SW 1271 (cell line): ENCODE measurements at places on chromosomes 13 and 19.
A peak's percentile ranks its signal among the peaks of the same experiment; 100 is the strongest.

GRCh38 chr13:91491980-91492379 is 93.6 kb downstream of the GPC5 start:
- no peak for DNase-seq

DNA sequence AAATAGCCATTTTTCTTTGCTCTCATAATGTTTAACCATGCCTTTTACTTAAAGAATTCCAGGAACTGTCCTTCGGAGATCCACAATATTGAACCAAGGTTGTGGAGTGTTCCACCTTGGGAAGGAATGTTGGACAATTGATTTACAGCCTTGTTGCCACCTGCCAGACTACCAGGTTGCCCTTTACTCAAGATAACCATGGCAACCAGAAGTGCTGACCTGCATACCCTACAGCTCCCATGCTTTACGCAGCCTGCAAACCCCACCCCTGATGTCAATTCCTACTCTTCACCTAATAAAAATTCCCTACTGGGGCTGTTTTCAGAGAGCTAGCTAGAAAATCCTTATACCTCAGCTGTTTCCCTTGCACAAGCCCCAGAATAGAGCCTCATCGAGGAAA is 151.0 kb upstream of the RXFP2 start:
- DNase-seq = no peak

GRCh38 chr13:112130418-112130817 is 63.5 kb downstream of the SOX1 start:
- no peak for DNase-seq

DNA sequence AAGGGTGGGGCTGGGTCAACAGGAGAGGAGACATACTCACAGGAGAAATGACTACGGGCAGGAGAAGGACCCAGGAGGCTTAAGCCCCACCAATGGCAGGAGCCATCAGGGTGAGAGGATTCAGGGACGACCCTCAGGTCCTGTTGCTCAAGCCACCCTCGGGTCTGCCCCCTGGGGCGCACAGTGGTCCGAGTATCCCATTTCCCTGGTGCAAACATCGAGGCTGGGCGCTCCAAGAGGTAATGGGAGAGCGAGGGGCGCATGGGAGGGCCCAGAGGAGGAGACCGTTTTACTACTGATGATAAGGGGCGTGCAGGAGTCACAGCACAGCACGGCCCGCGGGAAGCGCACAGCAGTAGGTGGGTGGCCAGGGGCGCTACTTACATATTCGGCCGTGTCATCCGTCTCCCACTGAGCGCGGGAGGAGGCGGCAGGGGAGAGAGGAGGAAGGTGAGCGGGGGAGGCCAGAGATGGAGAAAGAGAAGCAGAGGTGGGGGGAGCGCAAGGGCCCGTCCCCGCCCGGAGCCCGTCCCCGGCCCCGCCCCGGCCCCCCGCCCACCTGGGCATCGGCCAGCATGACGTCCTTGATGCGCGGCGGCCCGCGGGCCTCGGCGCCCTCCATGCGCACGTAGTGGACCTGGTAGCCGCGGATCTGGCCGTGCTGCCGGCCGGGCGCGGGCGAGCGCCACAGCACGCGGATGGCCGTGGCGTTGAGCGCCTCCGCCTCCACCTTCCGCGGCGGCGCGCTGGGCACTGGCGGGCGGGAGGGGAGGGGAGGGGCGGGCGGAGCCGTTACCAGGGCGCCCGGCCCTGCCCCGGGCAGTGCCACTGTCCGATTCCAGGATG is 111.5 kb downstream of the PTPRS start:
- DNase-seq = no peak

- DNase-seq = no peak
These were observed 84.5 kb upstream of the FRY start for GRCh38 chr13:31947105-31947504.

- DNase-seq = no peak
These were observed 16.1 kb downstream of the LGALS16 start for GRCh38 chr19:39671739-39672363.

DNA sequence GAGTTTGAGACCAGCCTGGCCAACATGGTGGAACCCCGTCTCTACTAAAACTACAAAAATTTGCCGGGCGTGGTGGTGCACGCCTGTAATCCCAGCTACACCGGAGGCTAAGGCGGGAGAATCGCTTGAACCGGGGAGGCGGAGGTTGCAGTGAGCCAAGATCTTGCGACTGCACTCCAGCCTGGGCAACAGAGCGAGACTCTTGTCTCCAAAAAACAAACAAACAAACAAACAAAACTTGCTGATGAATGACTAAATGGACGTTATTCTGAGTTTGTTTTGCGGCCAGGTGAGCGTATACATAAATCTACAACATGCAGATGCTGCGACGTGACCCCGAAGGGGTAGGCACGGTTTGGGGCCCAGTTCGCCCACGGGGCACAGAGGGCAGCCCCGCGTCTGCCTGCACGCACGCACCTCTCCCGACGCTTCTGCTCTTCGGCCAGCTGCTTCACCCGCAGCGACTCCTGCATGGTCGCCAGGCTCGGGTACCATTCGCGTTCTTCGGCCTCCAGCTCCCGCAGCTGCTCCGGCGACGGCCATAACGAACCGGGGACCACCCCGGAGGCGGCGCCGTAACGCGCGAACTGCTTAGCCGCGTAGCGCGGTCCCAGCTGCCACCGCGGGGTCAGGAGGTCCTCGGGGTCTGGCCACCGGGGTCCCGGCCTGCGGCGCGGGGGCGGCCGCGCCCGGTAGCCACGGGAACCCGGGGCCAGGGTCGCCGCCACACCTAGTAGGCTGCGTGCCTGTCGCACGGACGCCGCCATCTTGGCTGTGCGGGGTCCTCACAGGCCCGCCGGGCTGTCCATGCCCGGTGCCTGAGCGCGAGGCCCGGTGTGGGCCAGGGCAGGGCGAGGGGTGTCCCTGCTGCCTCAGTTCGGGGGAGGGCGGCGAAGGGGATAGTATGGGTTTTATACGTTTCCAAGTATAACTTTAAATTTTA is at the start of gene GADD45GIP1:
GADD45GIP1 (minus strand) TSS at position 778 of the 943 bp plus-strand sequence; CDS start at position 767, 11 bp downstream.
- DNase-seq = peak; percentile 79

GRCh38 chr13:100394005-100394695 is 194.4 kb downstream of the GGACT start:
- no peak for DNase-seq

- DNase-seq = no peak
These were observed 8.8 kb downstream of the OBI1 start for GRCh38 chr13:78649997-78650716.

DNA sequence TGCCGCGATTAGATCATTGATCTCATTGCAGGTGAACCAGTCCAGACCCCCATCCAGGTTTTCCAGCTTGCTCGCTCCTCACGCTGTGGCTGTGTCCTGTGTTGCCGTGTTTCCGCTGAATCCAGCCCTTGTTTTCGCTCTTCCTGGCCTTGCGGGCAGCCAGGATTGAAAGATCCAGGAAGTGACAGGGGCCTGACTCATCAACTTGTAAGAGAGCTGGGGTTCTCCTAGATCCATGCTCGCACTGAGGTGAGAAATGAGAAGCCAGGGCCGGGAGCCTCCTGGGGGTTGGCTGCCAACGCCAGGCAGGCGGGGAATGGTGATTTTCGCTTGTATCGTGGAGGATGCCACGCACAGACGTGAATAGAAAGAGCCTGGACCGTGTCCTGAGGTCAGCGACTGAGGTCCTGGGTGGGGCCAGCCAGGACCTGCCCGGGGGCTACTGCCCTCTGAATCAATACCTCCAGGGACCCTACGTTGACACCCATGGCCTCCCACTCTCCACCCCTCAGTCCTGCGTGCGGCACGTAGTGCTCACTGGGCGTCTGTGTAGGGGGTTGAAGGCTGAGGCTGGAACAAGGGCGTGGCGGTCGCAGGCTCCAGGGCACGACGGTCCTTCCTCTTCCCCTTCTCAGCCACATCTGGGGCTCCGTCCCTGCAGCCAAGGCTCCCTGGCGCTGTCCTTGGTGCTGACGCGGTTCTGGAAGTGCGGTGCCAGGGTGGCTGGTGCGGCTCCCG is 7.3 kb upstream of the PTPRH start:
- peak; percentile 97 for DNase-seq

- DNase-seq = no peak
These were observed 18.1 kb downstream of the DHRS12 start for GRCh38 chr13:51785712-51786424.

GRCh38 chr19:2867025-2867991 is at the start of gene ZNF556:
ZNF556 (plus strand) TSS chr19:2867335; CDS start chr19:2867422, 87 bp downstream.
- no peak for DNase-seq

DNA sequence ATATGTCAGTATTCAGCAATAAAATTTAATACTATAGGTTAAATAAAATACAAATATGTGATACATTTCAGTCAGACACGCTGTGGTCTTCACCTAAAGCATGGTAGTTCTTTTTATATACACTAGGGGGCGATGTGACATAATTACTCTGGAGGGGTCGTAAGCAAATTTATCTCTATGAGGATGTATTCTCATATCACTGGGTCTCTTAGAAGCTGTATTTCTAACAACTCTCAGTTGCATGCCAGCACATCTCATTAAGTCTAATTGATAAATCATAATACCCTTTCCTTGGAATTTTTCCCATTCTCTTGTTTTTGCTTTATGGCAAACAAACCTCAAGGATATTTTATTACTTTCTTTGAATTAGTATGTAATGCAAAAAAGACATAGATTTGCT is 3.9 kb upstream of the PCDH17 start:
- no peak for DNase-seq
